ENCODE measurements at places on chromosomes 6 and 20.

DNA sequence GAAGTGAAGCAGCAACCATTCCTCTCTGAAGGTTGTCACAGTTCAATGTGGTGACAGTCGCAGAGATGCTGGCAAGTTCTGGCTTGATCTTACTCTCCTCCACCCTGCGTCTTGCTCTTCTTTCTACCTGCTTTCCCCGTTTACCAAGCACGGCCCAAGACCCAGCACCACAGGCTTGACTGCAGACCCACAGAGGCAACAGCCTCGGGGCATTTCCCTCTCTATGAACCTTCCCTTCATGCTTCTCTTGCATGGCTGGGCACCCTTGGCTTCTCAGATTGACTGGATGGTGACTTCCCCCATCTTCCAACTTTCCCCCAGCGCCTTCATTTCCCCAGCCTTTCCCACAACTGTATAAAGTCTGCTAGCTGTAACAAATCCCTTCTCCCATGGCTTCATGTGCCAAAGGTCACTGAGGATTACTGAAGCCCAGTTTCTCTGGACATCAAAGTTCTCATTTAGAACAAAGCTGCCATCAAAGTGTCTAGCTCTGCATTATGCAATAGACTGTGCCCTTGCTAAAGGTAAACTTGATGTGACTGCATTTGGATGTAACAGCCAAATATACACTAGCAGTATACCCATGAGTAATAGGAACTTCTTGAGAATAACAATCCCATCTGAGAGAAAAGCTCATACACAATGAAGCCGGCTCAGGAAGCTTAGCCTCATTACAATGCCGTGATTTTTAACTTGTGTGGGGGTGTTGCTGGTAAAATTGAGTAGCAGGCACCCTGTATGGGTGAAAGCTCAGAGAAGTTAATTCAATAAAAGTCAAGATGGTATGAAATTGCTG is 723.1 kb upstream of the FLRT3 start:
- no peak for DNase-seq

GRCh38 chr6:95848717-95849116 is 167.1 kb upstream of the FUT9 start:
- DNase-seq = no peak

DNA sequence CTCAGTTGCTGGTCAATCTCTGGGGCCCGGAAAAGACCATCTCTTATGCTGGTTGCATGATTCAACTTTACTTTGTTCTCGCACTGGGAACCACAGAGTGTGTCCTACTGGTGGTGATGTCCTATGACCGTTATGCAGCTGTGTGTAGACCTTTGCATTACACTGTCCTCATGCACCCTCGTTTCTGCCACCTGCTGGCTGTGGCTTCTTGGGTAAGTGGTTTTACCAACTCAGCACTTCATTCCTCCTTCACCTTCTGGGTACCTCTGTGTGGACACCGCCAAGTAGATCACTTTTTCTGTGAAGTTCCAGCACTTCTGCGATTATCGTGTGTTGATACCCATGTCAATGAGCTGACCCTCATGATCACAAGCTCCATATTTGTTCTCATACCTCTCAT is 4.3 kb downstream of the OR2J3 start:
- DNase-seq = no peak

DNA sequence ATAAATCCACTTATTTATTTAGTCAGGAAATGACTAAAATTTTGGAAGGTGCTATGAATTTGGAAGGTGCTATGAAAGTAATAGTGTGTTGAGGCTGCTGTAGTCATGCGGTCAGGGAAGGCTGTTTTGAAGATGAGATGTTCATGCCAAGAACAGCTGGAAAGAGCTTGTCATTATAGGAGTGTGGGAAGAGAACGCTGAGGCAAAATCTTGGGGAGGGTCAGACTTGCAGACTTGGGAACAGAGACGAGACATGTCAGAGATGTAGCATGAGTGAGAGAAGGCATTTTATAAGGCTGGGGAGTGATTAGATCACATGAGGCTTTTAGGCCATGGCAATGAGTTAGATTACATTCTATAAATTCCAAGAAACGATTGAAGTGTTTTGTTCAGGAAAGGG is 124.0 kb upstream of the B3GAT2 start:
- DNase-seq = no peak

DNA sequence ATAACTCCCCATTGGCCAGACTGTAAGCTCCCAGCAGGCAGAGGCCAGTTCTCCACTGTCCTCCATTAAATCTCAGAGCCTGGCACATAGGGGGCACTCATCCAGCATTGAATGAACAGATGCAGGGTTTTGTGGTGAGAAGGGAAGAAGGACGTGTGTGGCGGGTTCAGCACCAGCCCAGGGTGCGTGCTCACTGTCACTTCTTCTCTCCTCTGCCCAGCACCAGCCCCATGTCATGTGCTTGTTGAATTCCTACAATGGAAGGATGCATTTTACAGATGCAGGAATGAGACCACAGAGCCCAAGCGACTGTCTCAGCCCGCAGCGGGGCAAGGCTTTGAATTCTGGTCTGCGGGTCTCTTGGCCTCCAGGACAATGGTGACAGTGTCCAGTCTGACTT is 149.9 kb downstream of the CEBPB start:
- no peak for DNase-seq

DNA sequence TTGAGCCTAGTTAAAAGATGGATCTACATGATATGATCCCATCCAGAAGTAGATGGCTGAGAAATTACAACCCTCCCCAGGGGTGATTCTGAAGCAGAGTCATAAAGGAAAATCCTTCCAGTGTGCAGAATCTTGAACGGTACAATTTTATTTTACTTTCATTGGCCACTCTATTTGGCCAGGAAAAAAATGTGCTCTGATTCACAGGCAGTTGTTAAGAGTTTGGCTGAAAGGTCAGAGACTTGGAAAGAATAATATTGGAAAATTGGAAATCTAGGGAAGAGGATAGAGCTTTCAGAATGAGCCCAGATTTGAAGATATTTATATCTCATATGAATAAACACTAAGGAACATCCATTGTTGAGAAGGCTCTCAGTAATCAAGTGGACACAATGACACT is 1299.3 kb upstream of the GJE1 start:
- DNase-seq = no peak

GRCh38 chr20:11159728-11160127 is 485.9 kb upstream of the JAG1 start:
- DNase-seq = no peak

GRCh38 chr6:88983532-88983931 is 20.1 kb upstream of the RNGTT start:
- no peak for DNase-seq

DNA sequence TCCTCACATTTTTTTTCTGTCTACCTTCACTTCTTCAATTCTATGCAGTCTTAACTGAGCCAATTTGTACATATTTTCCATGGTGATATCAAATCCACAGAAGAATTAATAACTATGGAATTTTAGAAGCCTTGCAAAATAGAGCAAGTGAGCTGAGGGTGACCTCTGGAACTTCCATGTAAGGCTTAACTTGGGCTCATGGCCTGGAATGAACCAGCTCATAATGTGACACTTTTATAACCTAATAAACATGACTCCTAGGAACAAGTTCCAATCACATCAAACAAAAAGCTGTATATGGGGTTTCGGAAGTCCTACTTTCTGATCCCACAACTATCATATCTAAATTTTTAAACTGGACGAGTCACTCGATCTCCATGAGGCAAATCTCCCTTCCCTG is 232.4 kb downstream of the FOXA2 start:
- DNase-seq = no peak

GRCh38 chr6:157228426-157229131 is 94.7 kb downstream of the TMEM242 start:
- DNase-seq = no peak

- no peak for DNase-seq
Observed at GRCh38 chr20:24096264-24096663, 107.7 kb upstream of the GGTLC1 start.

GRCh38 chr6:12174878-12175277 is 115.3 kb upstream of the EDN1 start:
- no peak for DNase-seq

DNA sequence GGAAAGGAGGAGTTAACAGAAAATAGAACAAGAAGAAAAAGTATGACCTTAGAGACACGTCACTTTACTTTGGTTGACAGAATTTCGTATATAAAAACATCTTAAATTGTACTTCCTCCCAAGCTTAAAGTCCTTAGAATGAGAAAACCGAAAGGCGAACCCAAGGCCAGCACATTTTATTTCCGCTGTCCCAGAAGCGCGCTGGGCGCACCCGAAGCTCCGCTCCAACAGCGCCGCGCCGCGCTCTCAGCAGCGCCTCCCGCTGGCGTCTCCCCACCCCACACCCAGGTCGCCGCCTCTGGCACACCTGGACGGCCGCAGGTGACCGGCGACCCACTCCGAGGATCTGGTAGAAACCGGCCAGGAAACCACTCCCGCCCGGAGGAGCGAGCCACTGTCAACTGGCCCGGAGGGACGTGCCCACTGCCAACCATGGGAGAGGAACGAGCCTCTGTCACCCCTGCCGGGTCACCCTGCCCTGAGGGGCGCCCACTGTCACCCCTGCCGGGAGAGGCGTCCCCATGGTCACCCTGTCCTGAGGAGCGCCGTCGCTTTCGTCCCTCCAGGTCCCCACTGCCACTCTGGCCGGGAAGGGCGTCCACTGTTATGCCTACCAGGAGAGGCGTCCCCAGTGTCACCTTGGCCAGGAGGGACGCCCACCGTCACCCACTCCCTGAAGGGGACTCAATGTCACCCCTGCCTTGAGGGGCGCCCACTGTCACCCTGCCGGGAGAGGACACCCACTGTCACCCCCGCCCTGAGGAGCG is 824 bp downstream of the MPC1 start:
- DNase-seq = peak; percentile 66

- no peak for DNase-seq
Observed at GRCh38 chr20:48550814-48551213, 277.0 kb downstream of the PREX1 start.

GRCh38 chr6:8530785-8531435 is 95.6 kb upstream of the SLC35B3 start:
- DNase-seq = no peak

DNA sequence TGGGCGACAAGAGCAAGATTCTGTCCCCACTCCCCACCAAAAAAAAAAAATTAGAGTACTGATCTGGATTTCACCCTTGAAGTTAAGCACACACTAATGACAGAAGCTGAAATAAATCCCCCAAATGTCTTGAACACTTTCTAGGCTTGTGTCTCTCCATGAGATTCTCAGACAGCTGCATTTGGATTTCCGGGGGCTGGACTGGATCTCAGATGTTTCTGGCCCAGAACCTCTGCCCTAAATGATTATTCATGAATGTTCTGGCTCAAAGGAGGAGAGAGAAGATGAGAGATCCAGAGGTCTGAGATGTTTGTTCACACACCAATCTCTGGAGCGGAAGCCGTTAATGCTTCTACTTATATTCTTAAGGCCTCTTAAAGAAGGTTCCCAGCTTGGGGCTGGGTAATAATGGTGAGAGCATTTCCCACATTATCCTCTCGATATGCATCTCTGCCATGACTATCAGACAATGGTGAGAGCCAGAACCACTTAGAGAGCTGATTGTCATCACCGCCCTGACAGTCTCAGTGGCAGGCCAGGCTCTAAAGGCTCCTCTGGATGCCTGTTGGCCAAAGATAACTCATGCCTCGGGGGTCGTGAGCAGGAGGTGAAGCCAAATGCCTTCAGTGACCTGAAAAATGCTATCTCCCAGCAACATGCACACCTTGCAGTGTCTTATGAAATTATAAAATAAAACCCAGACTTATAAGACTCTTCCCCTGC is 127.9 kb upstream of the AGPAT4 start:
- no peak for DNase-seq

DNA sequence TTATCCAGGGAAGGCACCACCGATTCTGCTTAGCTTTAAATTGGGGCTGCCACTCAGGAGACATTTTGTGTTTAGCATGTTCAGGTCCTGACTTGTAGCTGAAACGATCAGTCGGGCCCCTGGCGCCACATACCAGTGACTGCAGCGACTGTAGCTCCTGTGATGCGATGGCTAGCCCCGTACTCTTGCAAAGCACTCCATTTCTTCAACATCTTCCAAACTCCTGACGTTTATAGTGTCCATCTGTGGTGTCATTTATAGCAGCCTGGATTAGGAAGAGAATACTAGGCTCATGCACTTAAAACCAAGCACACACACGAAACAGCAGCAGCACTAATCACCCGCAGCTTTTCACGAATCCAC is 13.0 kb downstream of the POU3F2 start:
- DNase-seq = no peak

DNA sequence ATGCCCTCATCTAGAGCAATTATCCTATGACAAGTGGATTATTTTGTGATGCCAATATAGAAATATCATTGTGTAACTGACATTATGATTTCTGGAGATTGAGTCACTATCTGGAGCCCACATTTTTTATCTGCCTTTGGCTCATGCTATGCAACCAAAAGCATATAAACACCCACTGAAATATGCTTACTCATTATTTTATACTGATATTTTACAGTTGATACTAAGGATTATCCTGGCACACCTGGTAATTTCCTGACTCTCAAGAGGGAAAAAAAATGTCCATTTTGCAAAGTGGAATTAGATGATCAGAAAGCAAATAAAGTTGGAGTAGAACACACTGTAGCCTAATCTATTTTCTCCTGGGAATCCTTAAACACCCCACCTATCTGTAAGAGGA is 154.5 kb downstream of the PKHD1 start:
- DNase-seq = no peak

- no peak for DNase-seq
Observed at GRCh38 chr20:37133952-37134351, 38.2 kb upstream of the RBL1 start.

- DNase-seq = no peak
Observed at GRCh38 chr6:44074439-44074812, 52.8 kb downstream of the MRPL14 start.

GRCh38 chr6:44267252-44267651 is 1.9 kb upstream of the NFKBIE start:
- no peak for DNase-seq

GRCh38 chr6:14284969-14285590 is 167.5 kb downstream of the CD83 start:
- DNase-seq = no peak

DNA sequence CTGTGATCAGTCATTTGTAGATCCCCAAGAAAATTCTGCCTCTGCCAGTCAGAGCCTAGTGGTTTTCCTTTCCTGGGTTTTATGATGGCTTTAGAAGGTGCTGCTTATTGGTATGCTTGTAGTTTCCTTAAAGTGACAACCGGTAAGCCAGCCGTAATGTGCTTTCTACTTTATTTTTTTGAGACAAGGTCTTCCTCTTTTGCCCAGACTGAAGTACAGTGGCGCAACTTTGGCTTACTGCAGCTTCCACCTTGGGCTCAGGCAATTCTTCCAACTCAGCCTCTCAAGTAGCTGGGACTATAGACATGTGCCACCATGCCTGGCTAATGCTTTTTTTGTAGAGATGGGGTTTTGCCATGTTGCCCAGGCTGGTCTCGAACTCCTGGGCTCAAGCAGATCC is 23.5 kb downstream of the MCM8 start:
- DNase-seq = no peak
